ENCODE measurements at places on chromosomes 16 and 17. TPM values are rescaled to one million over a fixed set of nuclear protein-coding genes. Genes with fewer than 3 reads are reported as not detected.

- no peak for DNase-seq
These were observed 65.3 kb downstream of the MEAK7 start for GRCh38 chr16:84438971-84439696.

Gene CCL17
- total RNA-seq: not detected

Gene TLCD1
- 0.90 TPM for total RNA-seq

Gene SLC13A2
- not detected for total RNA-seq
